ENCODE measurements at places on chromosomes 5 and 9.

GRCh38 chr9:131817073-131817472 is 77.2 kb upstream of the RAPGEF1 start:
- no peaks in the 10 kb centered on the region for H3K4me1 ChIP-seq
- H3K27me3 ChIP-seq, result peaks cover 41% of the 10 kb centered on the region
- no peak overlapping the region for H3K27ac ChIP-seq
- no peaks in the 10 kb centered on the region for H3K36me3 ChIP-seq
- H3K4me3 ChIP-seq, result no peak overlapping the region

DNA sequence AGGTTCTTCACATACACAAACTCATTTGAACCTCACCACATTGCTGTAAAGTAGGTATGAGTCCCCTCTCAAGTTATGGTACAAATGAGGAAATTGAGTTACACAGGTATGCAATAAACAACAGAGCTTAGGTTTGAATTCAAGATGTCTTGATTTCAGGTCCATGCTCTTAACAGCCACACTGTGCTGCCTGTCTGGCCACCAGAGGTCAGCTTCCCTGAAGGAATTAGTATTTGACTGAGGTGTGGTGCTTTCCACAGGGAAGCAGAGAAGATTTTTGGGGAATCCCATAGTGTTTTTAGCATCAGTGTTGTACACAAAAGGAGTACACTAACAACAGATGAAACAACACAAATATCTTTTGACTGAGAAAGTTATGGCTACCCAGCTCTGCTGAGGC is 94.4 kb upstream of the ITGA1 start:
- H3K27me3 ChIP-seq, result peaks cover 6% of the 10 kb centered on the region
- H3K27ac ChIP-seq, result no peak overlapping the region
- no peak for DNase-seq
- H3K4me1 ChIP-seq, result no peaks in the 10 kb centered on the region

DNA sequence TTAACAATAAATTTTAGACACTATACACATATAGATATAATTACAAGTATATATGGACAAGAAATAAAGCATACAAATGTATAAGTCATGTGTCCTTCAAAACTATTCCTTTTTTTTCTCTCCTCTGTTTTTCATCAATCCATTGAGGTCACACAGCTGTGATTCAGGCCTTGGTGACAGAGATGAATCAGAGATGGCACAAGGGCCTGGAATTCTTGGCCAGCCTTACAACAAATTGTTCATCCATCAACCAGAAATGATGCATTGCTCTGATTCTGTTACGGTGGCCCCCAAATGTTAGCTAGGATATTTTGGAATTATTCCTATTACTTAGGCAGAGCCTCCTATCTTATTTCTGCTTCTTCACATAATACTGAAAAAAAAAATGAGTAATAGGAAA is 108.7 kb upstream of the MPDZ start:
- no peak for DNase-seq
- no peak overlapping the region for H3K4me3 ChIP-seq
- no peaks in the 10 kb centered on the region for H3K27me3 ChIP-seq
- no peaks in the 10 kb centered on the region for H3K36me3 ChIP-seq
- H3K27ac ChIP-seq, result no peak overlapping the region
- H3K4me1 ChIP-seq, result no peaks in the 10 kb centered on the region

DNA sequence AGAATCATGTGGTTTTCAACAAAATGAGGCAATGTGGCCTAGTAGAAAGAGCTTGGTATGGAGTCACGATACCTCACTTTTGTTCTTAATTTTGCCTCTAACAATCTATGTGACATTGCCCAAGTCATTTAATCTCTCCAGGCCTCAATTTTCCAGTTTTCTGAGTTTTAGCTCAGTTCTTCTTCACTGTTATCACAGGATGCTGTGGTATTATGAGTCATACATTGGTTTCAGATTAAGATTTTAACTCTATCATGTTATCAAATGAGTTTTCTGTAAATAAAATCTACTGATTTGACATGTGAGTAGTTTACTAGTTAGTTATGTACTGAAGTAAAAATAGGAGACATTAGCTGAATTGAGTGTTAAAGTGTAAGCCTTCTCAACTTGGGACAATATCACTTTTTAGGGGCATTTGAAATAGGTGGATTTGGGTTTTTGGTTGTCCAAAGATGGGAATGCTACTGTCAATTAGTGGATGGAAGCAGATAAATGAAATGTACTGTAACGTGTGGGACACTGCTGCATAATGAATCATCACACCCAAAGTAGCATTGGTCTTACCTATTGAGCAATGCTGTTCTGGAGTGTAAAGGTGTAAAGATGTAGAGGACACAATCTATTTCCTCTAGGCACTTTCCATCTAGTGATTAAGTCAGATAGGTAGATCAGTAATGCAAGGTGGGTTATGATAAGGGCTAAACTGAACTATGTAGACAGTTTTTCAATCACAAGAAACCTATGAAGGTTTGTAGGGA is 73.3 kb downstream of the NNT start:
- DNase-seq, result no peak
- H3K27me3 ChIP-seq, result no peaks in the 10 kb centered on the region
- H3K4me3 ChIP-seq, result no peak overlapping the region
- peaks cover 18% of the 10 kb centered on the region for H3K36me3 ChIP-seq

Data from naive B cell (primary cell).